ENCODE measurements at places on chromosomes 7 and 10. TPM values are rescaled to one million over a fixed set of nuclear protein-coding genes. Genes with fewer than 3 reads are reported as not detected.

Gene BEND7
- not detected for total RNA-seq

DNA sequence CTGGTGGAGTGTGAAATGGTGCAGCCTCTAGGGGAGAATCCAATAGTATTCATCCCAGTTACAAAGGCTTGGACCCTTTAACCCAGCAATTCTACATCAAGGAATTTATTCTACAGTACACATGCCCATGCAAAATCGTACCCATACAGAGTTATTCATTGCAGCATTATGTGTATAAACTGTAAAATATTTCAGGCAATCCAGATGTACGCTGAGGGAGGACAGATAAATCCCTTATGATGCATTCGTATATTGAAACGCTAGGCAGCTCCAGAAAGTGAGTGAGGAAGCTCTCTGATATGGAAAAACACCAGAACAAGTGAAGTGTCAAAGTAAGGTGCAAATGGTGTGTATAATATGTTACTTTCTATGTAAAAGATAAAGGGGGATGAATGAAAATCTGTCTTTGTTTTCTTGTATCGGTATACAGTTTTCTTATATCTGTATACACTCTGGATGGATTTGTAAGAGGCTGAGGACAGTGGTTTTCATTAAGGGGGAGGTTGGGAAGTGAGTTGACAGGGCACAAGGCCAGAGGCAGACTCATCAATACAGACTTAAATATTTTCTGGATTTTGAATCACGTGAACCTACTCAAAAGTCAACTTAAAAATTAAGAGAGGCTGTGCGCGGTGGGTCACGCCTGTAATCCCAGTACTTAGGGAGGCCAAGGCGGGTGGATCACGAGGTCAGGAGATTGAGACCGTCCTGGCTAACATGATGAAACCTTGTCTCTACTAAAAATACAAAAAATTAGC is 17.1 kb downstream of the VWA2 start:
- H3K27me3 ChIP-seq: no peaks in the 10 kb centered on the region
- no peak overlapping the region for H3K4me3 ChIP-seq
- no peaks in the 10 kb centered on the region for H3K36me3 ChIP-seq
- H3K27ac ChIP-seq: no peak overlapping the region
- no peak for DNase-seq

DNA sequence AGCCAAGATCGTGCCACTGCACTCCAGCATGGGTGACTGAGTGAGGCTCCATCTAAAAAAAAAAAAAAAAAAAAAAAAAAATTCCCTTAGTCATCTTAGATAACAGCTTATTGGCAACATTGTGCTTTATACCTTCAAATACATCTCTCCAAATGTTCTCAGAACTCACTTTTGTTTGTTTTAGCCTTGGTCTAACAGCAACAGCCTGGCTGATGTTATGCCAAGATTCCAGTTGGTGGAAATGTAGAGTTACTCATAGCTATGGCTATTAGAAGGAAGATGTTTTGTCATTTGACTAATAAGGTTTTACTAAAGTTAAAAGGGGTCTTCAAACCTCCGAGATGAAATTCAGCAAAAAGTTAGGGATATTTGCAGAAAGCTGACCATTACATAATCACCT is 481.4 kb downstream of the NEBL start:
- no peaks in the 10 kb centered on the region for H3K27me3 ChIP-seq
- H3K4me3 ChIP-seq: no peak overlapping the region
- no peak overlapping the region for H3K27ac ChIP-seq

Gene NRG3
- not detected for total RNA-seq

GRCh38 chr7:127158659-127159058 is 94.1 kb downstream of the GRM8 start:
- no peak overlapping the region for H3K27ac ChIP-seq
- H3K36me3 ChIP-seq: no peaks in the 10 kb centered on the region
- H3K4me1 ChIP-seq: no peaks in the 10 kb centered on the region
- H3K4me3 ChIP-seq: no peak overlapping the region

GRCh38 chr7:98869027-98869596 is 702 bp downstream of the TMEM130 start:
- no peaks in the 10 kb centered on the region for H3K36me3 ChIP-seq
- H3K27ac ChIP-seq: no peak overlapping the region
- DNase-seq: no peak
- H3K4me1 ChIP-seq: peaks cover 6% of the 10 kb centered on the region
- peaks cover 19% of the 10 kb centered on the region for H3K27me3 ChIP-seq

- peaks cover 39% of the 10 kb centered on the region for H3K4me1 ChIP-seq
- no peaks in the 10 kb centered on the region for H3K27me3 ChIP-seq
- peaks cover 23% of the 10 kb centered on the region for H3K36me3 ChIP-seq
- H3K27ac ChIP-seq: peak overlapping the region; percentile 24
Observed at GRCh38 chr7:5523052-5523711, 99.5 kb upstream of the TNRC18 start.

GRCh38 chr7:126755381-126755780 is 497.4 kb downstream of the GRM8 start:
- no peak overlapping the region for H3K4me3 ChIP-seq
- H3K36me3 ChIP-seq: no peaks in the 10 kb centered on the region
- H3K27me3 ChIP-seq: peaks cover 5% of the 10 kb centered on the region
- no peak for DNase-seq
- no peak overlapping the region for H3K27ac ChIP-seq

Gene ZNF804B
- not detected for total RNA-seq

Gene PRR15
- not detected for total RNA-seq

GRCh38 chr10:25083546-25084111 is 67.2 kb downstream of the THNSL1 start:
- no peak for DNase-seq
- no peak overlapping the region for H3K27ac ChIP-seq
- no peak overlapping the region for H3K4me3 ChIP-seq
